Ureter (tissue), 1 donor: ENCODE measurements at places on chromosomes 4 and X.

DNA sequence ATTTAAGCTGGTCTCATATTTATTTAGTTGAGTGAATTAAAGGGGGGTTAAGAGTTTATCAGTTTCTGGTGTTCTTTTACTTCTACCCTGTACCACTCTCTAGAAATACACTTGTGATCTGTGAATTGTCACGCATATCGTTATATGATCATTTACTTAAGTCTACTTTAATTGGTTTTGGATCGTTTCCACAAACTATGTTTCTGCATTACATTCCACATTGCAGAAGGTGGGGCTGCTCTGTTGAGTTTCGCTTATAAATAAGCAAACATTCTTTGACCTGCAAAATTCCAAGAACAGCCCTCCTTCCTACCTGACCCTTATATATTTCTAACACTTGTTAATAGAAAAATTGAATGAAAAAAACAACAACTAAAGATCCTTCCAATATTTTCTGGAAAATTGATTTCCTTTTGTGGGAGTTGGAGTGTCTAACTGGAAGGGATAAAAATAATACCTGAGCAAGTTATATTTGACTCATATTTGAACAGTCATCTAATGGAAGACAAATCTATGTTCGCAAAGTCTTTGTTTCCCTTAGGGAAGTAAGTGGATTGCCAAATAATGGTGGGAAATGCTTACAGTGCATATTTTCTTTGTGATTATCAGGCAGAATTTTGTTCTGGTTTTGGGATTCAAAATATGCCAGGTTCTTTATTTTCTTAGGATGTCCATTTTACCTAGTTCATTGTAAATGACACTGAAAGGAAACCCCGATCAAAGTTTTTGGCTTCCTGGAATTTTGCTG is 152.7 kb downstream of the RELL1 start:
- no peak for DNase-seq

DNA sequence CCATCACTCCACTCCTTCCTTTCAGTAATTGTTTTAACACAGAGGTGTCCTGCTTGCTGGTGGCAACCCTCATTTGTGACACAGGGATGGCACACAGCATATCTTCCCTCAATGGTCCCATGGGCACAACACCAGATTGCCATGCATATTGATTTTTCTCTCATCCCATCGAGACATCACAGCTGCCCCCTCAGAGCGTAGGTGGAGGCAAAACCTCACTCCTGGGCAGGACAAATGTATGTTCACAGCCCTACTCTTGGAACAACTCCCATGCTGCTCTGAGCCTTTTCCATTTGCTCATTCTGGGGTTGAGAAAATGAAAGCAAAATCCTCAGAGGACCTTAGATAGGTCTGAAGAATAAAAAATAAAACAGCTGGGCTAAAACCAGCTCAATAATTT is 172.2 kb downstream of the GABRB1 start:
- DNase-seq, result no peak

DNA sequence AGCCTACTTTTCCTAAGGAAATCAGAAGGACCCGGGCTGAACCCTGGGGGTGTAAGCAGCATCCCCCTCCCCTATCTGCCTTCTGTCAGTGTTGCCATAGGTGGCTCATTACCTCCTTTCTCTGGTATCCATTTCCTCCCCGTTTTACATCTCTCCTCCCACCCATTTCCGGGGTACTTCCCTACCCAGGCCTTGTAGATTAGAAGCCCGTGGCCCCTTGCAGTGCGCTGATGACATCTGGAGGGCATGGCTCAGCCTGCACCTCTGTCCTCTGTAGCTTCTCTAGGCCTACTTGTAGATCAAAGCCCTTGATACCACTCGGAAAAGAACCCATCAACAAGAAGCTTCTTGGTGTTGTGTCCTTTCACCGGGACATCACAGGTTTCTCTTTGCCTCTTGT is 71.8 kb downstream of the NBDY start:
- no peak for DNase-seq

GRCh38 chrX:20515841-20516461 is 249.2 kb upstream of the RPS6KA3 start:
- no peak for DNase-seq

- no peak for DNase-seq
Observed at GRCh38 chr4:148779771-148780170, 337.6 kb upstream of the NR3C2 start.

GRCh38 chr4:108384544-108384943 is 215.8 kb upstream of the LEF1 start:
- no peak for DNase-seq

DNA sequence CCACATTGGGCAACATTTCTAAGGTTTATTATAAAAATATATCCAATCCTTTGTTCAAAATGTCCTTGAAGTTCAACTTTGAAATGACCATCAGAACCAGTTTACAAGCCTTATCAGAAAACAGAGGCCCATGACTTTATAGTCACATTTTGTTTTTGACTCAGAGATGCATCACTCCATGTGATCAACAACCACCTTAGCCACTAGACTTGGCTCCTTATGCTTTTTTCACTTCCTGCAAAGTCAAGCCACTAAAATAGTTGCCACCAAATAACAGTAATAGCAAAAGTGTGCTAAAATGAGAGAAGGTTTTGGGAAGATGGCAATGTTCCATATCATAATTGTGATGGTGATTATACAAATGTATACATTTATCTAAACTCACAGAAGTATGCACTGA is 181.7 kb downstream of the MAML3 start:
- DNase-seq, result no peak

GRCh38 chrX:115363372-115363771 is 73.9 kb downstream of the LUZP4 start:
- DNase-seq, result no peak

DNA sequence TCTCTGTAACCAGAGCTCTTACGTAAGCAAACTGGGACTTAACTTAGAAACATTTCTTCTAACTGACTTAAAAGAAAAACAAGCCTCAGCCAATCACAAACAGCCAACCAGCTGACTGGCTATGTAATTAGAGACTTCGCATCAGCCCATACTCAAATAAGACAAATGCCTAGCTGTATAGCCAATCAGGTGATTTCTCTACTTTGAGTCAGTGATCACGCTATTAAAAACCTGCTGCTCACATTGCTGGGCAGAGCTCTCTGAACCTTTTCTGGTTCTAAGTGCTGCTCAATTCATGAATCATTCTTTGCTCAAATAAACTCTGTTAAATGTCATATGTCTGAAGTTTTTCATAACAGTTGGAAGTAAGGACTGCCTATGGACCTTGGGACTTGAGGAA is 9.9 kb upstream of the SMIM10L2A start:
- DNase-seq, result no peak

- DNase-seq, result no peak
Observed at GRCh38 chr4:185380320-185380719, 15.4 kb downstream of the LRP2BP start.

DNA sequence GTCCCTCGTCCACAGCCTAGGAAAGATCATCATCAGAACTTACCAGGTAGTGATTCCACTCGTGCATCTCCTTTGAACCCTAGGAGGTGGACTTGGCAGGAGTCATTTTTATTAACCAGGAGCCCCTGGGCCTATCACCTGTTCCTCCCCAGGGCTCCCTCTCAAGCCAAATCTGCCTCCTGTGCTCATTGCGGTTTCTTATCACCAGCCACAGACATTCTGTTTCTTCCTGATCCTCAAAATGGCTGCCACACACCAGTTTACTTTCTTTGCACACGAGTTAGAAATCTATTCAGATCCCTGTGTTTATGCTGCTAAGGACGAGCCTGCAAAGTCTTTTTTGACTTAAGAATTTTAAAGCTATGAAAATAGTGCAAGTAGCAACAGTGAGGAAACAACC is 354.5 kb upstream of the BOD1L1 start:
- DNase-seq, result no peak

GRCh38 chr4:101823864-101824263 is 33.3 kb downstream of the BANK1 start:
- DNase-seq, result no peak

GRCh38 chr4:95637043-95637600 is 88.3 kb upstream of the UNC5C start:
- no peak for DNase-seq

GRCh38 chr4:77613267-77613666 is 7.6 kb downstream of the CXCL13 start:
- DNase-seq, result no peak

- DNase-seq, result no peak
Observed at GRCh38 chrX:150324035-150324728, 38.9 kb upstream of the MAMLD1 start.

DNA sequence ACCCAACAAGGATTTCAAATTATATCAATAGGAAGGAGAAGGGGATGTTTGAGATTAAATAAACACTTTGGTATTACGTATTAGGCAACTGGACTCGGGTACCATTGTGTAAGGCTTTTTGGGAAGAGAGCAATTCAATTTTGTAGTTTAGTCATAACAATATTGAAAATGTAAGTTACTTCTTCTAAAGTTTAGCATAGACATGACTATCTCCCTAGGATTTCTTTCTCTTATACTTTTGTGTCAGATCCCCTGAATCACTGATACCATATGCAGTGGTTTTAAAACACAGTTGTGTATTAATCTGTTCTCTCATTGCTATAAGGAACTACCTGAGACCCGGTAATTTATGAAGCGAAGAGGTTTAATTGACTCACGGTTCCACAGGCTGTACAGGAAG is 123.8 kb upstream of the FAM9C start:
- no peak for DNase-seq

GRCh38 chrX:22575161-22575845 is 302.6 kb downstream of the CBLL2 start:
- DNase-seq, result no peak

DNA sequence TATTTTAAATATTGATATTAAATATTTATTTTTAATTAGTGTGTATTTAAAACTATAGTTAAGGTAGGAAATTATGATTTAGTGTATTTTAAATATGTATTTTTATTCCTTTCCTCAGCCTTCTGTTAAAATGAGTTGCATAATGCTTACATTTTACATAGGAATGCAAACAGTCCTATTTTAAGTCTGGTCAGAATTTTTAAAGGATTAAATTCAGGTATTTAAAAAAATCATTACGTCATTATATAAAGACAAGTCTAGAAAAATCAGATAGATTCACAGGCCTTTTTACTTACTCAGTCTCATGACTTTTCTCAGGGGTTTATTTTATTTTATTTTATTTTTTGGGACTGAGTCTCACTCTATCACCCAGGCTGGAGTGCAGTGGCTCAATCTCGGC is 50.4 kb upstream of the RPA4 start:
- no peak for DNase-seq

- no peak for DNase-seq
Observed at GRCh38 chrX:20060961-20061748, 55.6 kb downstream of the MAP7D2 start.

DNA sequence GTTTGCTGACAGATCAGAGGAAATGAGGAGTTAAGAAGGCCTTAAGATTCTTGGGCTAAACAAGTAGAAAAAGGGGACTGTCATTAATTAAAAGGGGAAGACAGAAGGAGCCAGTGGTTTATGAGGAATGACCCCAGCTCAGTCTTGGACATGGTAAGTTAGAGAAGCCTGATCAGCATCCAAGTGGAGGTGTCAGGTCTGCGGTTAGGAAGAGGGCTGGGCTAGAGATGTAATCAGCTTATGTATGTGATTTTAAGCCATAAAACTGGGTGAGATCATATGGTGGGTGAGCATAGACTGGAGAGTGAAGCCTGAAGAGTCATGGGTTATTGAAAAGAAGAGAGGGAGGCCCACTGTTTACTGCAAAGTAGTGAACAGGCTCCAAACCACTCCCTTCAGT is 246.1 kb downstream of the NR3C2 start:
- no peak for DNase-seq

GRCh38 chr4:124070688-124071484 is 641.6 kb downstream of the ANKRD50 start:
- no peak for DNase-seq

DNA sequence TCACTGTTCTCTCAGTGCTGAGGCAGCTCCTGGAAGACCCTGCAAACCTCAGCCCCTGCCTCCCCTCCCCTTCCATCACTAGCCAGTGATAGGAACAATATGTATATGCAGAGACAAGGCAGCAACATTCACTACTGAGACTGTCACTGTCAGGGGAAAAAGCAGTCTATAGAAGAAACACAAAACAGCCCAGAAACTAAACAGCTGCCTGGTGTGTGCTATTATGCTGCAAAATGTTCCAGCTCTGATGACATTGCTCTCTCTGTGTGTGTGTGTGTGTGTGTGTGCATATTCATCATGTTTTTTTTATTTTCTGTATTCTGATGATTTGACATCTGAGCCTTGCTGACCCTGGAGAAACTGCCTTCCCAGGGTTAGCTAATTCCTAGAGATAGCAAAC is 147.2 kb downstream of the SPATA18 start:
- no peak for DNase-seq

- DNase-seq, result no peak
Observed at GRCh38 chr4:157080605-157081004, 4.7 kb downstream of the GLRB start.

GRCh38 chrX:50893047-50893446 is 17.5 kb upstream of the BMP15 start:
- no peak for DNase-seq

- no peak for DNase-seq
Observed at GRCh38 chr4:145884775-145885174, 53.8 kb downstream of the ZNF827 start.

DNA sequence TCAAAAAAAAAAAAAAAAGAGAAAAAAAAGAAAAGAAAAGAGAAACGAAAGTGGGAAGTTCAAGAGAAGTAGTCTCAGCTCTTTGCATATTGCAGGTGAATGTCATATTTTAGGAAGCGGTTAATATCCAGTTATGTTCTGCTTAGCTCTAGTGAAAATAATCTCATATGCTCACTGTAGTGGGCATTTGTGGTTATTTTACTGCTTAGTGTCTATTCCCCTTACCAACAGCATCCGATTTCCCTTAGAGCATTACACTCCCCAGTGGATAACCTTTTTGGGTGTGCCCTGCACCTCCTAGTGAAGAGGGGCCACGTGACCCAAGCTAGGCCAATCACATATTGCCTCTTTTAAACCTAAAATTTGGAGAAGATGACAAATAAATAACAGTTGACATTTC is 111.2 kb upstream of the ZNF827 start:
- no peak for DNase-seq

DNA sequence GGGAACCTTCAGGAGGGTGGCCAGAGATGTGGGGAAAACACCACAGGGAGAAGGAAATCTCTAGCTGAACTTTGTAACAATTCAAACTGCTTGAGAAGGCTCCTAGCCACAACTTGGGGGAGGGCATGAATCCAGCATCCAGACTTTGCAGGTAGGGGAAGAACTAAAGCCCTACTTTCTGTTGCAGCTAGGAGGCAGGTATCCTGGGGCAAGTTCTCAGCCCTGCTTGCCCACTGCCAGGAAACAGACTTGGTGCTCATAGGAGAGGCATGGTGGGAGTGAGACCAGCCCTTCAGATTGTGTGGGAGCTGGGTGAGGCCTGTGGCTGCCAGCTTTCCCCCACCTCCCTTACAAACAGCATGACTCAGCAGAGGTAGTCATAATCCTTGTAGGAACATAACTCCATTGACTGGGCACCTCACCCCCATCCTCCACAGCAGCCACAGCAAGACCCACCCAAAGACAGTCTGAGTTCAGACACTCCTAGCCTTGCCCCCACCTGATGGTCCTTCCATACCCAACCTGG is 209.5 kb upstream of the CPEB2 start:
- DNase-seq, result no peak

- no peak for DNase-seq
Observed at GRCh38 chrX:9414416-9414815, 50.4 kb upstream of the TBL1X start.

- DNase-seq, result no peak
Observed at GRCh38 chr4:7860600-7861163, 79.0 kb downstream of the AFAP1 start.

GRCh38 chrX:51804741-51805140 is 61.5 kb downstream of the GSPT2 start:
- no peak for DNase-seq
